ENCODE measurements at places on chromosomes 1 and 21. TPM values are rescaled to one million over a fixed set of nuclear protein-coding genes. Genes with fewer than 3 reads are reported as not detected.

GRCh38 chr1:183002267-183002666, 21.0 kb upstream of the LAMC1 start:
- H3K4me3 ChIP-seq = no peak overlapping the region
- H3K36me3 ChIP-seq = no peaks in the 10 kb centered on the region
- H3K4me1 ChIP-seq = no peaks in the 10 kb centered on the region
- DNase-seq = no peak

DNA sequence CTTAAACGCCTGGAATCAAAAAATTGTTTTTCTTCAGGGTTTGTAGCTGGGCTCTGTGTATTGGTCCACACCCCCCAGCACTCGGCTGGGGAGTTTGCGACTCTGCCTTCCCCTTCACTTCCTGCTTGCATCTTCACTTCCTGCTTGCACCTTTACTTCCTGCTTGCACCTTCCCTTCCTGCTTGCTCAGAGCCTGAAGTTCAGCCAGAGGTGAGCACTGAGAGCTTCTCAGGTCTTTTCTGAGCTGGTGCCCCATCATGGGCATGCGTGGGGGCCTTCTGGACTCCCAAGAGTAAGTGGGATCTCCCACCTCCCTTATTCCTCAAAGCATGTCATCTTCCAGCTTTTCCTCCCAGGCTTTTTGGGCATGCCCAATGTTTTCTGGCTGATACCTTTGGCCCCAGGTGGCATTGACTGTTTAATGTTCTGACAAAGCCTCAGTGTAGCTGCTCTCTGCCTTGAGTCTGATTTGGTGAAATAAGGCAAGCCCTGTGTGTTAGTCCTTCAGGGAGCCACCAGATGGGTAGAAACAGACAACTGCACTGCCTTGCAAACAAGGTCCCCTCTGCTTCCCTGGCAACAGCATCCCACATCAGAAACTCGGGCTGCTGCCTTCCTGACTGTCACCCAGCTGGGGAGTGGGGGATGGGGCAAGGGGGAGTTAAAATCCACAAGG, 3.5 kb downstream of the KRTAP10-2 start:
- H3K27me3 ChIP-seq = no peaks in the 10 kb centered on the region
- peaks cover 25% of the 10 kb centered on the region for H3K4me1 ChIP-seq
- peak; percentile 53 for DNase-seq
- peaks cover 21% of the 10 kb centered on the region for H3K36me3 ChIP-seq
- peak overlapping the region; percentile 98 for H3K27ac ChIP-seq
- H3K4me3 ChIP-seq = peak overlapping the region; percentile 81

GRCh38 chr1:75937034-75937433, 4.8 kb upstream of the ASB17 start:
- no peak overlapping the region for H3K27ac ChIP-seq
- DNase-seq = no peak
- H3K27me3 ChIP-seq = peaks cover 1% of the 10 kb centered on the region
- no peaks in the 10 kb centered on the region for H3K4me1 ChIP-seq

- no peak overlapping the region for H3K27ac ChIP-seq
- peaks cover 10% of the 10 kb centered on the region for H3K27me3 ChIP-seq
- DNase-seq = no peak
These were observed 93.4 kb upstream of the KCNK1 start for GRCh38 chr1:233520261-233521191.

- no peaks in the 10 kb centered on the region for H3K27me3 ChIP-seq
- H3K4me1 ChIP-seq = peaks cover 68% of the 10 kb centered on the region
- DNase-seq = no peak
- peak overlapping the region; percentile 98 for H3K4me3 ChIP-seq
- peaks cover 5% of the 10 kb centered on the region for H3K36me3 ChIP-seq
- H3K27ac ChIP-seq = peak overlapping the region; percentile 94
These were observed 862 bp upstream of the PLEKHO1 start for GRCh38 chr1:150148837-150149270.

DNA sequence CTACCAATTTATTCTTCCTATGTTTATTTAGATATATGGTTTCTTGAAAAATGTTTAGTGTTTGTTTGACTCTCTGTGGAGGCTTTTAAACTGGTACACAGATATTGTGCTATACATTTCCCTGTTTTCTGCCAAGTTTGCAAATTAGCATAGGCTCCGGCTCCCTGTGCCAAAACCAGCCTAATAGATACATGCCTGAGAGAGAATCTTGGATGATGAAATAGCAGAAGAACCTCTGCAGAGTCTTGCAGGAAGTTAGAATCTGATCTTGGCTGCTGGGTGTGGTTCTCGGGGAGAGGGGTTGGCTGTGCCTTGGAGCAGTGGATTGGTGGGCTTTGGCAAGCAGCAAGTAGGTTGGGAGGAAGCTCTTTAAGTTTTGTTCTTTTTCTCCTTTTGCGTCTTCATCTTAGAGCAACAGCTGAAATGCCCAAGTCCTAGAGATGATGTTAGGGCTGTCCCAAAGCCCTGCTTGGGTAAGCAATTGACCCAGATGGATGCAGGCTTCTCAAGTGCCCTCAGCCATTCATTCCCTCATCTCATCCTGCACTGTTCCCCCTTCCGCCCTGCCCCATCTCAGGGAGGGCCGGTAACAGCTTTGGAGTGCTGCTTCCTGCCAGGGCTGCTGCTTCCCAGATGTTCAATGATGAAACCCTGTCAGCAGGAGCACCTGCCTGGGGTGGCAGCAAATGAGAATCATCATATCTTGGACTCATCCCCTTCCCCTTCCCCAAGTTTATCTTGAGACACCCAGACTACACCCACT, 9.3 kb downstream of the PLA2G2A start:
- H3K4me3 ChIP-seq = no peak overlapping the region
- peaks cover 42% of the 10 kb centered on the region for H3K27me3 ChIP-seq
- H3K4me1 ChIP-seq = no peaks in the 10 kb centered on the region
- H3K36me3 ChIP-seq = no peaks in the 10 kb centered on the region

LYPD8 gene
- total RNA-seq = not detected

DNA sequence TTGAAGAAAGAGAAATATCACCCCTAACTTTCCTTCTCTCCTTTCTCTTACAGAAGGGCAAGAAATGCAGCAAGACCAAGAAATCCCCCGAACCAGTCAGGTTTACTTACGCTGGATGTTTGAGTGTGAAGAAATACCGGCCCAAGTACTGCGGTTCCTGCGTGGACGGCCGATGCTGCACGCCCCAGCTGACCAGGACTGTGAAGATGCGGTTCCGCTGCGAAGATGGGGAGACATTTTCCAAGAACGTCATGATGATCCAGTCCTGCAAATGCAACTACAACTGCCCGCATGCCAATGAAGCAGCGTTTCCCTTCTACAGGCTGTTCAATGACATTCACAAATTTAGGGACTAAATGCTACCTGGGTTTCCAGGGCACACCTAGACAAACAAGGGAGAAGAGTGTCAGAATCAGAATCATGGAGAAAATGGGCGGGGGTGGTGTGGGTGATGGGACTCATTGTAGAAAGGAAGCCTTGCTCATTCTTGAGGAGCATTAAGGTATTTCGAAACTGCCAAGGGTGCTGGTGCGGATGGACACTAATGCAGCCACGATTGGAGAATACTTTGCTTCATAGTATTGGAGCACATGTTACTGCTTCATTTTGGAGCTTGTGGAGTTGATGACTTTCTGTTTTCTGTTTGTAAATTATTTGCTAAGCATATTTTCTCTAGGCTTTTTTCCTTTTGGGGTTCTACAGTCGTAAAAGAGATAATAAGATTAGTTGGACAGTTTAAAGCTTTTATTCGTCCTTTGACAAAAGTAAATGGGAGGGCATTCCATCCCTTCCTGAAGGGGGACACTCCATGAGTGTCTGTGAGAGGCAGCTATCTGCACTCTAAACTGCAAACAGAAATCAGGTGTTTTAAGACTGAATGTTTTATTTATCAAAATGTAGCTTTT, 2.4 kb downstream of the CCN1 start:
- H3K4me1 ChIP-seq = peaks cover 25% of the 10 kb centered on the region
- DNase-seq = no peak
- no peak overlapping the region for H3K4me3 ChIP-seq
- H3K27me3 ChIP-seq = peaks cover 38% of the 10 kb centered on the region
- H3K27ac ChIP-seq = no peak overlapping the region

DNA sequence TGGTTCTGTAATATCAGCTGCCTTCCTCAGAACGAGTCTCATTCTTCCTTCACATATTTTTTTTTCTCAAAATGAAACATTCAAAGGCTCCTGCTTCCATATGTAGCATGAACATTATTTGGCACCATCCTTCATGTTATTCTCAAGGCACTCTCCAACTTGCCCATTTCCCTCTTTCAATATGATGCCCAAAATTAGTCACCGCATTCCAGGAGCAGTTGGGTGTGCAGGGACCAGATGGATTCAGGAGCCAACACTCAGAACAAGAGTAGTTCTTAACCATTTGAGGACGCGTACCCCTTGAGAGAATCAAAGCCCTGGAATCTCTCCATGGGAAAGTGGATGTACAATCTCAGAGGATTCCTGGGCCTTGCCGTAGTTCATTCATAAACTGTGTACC, 50.3 kb downstream of the KCNK1 start:
- H3K36me3 ChIP-seq = no peaks in the 10 kb centered on the region
- H3K4me1 ChIP-seq = no peaks in the 10 kb centered on the region
- H3K4me3 ChIP-seq = no peak overlapping the region

PRMT6 gene
- total RNA-seq = 23.3 TPM

DNA sequence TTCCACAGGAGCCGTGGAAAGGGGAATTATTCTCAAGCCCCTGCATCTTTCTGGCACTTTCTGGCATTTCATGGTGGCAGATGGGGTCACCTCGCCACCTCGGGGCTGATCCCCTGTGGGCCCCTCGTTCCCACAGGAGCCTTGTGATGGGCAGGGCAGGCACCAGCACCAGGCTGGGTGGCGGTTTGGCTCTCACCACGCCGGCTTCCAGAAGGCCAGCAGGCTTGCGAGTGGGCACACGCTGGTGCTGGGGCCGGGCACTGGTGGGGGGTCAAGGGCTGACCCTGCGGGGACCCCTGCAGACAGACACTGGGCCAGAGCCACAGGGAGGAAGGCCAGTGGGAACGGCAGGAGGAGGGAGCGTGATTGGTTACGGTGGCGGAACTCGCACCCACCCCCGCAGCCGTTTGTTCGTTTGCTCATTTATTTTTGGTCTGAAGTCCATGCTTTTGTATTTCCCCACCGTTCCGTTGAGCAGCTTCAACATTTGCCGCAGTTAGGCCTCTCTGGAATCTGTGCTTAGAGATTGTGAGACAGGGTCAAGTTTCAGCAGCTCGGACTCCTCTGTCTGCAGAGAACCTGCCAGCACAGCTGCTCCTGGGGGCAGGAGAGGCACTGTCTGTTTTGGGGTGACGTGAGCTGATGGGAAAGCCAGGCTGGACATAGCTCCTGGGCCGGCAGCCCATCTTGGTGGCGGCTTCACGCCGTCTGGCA, 5.3 kb downstream of the COL18A1 start:
- H3K27ac ChIP-seq = no peak overlapping the region
- H3K36me3 ChIP-seq = no peaks in the 10 kb centered on the region
- H3K4me1 ChIP-seq = peaks cover 6% of the 10 kb centered on the region
- DNase-seq = no peak
- no peak overlapping the region for H3K4me3 ChIP-seq
- peaks cover 42% of the 10 kb centered on the region for H3K27me3 ChIP-seq

HRNR gene
- total RNA-seq = 0.10 TPM

DNA sequence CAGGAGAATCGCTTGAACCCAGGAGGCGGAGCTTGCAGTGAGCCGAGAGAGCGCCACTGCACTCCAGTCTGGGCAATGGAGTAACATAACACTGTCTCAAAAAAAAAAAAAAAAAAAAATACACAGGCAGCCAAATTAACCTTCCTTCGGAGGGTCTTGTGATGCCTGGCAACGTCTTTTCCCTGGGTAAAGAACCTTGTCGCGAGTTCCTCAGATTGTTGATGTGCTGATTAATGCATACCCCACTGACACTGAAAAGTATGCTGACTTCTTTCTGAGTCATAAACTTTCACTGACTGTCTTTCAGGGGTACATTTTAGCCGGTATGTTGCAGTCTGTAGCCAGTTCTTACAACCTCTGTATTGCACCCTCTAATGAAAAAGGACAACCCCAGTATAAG, 95.1 kb upstream of the SOD1 start:
- no peak overlapping the region for H3K27ac ChIP-seq
- H3K4me1 ChIP-seq = peaks cover 6% of the 10 kb centered on the region
- no peaks in the 10 kb centered on the region for H3K27me3 ChIP-seq
- DNase-seq = no peak
- no peak overlapping the region for H3K4me3 ChIP-seq
- H3K36me3 ChIP-seq = no peaks in the 10 kb centered on the region

SYT6 gene
- total RNA-seq = not detected

GRCh38 chr1:39894884-39895495, 6.7 kb downstream of the MYCL start:
- peaks cover 19% of the 10 kb centered on the region for H3K27me3 ChIP-seq
- no peak overlapping the region for H3K4me3 ChIP-seq
- DNase-seq = no peak
- peaks cover 3% of the 10 kb centered on the region for H3K36me3 ChIP-seq
- no peak overlapping the region for H3K27ac ChIP-seq
